ENCODE measurements at places on chromosomes 7 and 10.

DNA sequence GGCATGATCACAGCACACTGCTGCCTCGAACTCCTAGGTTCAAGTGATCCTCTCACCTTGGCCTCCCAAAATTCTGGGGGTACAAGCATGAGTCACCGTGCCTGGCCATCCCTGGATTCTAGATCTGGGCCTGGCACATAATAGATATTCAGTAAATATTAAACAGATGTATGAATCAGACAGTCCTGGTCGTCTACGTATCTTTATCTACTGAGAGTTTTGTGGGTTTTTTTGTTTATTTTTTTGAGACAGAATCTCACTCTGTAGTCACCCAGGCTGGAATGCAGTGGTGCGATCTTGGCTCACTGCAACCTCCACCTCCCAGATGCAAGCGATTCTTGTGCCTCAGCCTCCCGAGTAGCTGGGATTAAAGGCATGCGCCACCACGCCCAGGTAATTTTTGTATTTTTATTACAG lies 24.3 kb upstream of the ITGB1 start:
- DNase-seq, result no peak

- DNase-seq, result no peak
These were observed 618.3 kb downstream of the LRMDA start for GRCh38 chr10:76049581-76050290.

DNA sequence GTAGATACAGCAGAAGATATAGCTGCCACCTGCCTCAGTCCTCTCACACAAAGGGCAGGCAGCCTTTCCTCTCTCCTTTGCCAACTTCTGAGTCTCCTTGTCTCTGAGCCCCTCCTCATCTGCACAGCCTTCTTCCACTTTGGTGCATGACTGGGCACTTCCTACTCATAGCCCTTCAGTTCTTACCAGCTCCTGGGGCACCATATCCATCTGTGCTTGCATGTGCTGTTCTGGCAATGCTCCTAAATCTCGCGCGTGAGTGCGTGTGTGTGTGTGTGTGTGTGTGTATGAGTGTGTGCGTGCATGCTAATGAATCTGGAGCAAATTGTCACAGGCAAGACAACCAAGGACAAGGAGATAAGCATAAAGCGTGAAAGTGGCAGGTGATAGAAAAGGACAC lies 1271.6 kb upstream of the SORCS1 start:
- no peak for DNase-seq

GRCh38 chr10:63711867-63712716 lies 190.9 kb downstream of the REEP3 start:
- DNase-seq, result peak; percentile 97

- no peak for DNase-seq
These were observed 64.1 kb downstream of the DOCK1 start for GRCh38 chr10:126969310-126969709.

GRCh38 chr10:114304571-114305421 lies 65.7 kb downstream of the VWA2 start:
- no peak for DNase-seq

DNA sequence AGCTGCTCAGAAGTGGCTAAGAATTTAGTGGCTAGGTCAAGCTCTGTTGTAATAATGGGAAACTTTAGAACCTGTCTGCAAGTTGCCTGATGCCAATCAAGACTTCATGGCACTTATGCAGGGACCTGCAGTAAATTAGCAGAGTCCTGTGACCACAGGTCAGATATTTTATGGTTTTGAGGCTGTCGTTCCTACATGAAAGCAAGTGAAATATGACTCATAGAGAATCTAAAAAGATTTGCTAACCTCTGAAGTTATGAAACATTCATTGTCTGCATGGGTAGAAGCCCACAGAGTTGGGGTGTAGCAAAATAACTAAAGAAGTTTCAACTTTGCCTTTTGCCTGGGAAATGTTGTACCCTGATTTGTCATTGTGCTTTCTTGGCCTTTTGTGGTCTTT lies 32.3 kb downstream of the SLC39A12 start:
- DNase-seq, result no peak

DNA sequence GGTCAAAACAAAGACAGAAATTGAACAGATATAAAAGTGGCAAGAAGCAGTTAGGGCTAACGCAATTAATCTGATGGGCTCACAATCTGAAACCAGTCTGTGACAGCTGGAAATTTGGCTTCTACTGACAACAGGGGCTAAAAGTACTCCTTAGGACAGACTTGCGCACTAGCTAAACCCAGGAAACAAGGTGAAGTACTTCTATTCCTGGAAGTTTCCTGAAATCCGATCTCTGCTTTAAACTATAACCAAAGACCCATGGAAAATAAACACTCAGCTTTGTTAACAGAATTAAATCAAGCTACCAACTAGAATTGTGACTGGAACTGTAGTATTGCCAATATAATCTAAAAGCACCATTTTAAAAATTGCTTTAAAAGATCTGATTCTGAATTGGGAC lies 520.2 kb upstream of the ZWINT start:
- no peak for DNase-seq

- DNase-seq, result no peak
These were observed 270.5 kb upstream of the MKLN1 start for GRCh38 chr7:131057015-131057793.

DNA sequence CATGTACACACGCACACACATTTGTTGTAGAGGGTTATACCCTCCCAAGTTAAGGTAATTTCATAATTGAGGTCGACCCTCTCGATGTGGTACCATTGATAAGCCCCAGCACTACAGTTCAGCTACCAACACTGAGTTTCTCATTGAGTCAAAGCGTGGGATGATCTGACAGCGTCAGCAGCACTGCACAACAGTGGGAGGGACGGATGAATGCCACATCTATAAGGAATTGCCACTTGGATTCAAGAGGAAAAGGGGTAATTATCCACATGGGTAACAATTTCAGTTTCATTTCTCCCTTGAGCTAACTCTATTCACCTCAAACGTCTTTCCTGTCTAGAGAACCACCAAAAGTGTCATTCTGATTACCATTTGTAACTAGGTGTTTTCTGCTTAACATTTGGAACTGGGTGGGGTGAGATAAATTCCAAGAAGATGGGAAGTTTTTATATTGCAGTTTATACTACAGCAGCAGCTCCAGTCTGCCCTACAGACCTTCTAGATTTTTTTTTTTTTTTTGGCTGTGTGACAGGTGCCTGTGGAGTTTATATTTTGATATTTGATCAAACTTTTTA lies 342.9 kb downstream of the AUTS2 start:
- DNase-seq, result no peak

DNA sequence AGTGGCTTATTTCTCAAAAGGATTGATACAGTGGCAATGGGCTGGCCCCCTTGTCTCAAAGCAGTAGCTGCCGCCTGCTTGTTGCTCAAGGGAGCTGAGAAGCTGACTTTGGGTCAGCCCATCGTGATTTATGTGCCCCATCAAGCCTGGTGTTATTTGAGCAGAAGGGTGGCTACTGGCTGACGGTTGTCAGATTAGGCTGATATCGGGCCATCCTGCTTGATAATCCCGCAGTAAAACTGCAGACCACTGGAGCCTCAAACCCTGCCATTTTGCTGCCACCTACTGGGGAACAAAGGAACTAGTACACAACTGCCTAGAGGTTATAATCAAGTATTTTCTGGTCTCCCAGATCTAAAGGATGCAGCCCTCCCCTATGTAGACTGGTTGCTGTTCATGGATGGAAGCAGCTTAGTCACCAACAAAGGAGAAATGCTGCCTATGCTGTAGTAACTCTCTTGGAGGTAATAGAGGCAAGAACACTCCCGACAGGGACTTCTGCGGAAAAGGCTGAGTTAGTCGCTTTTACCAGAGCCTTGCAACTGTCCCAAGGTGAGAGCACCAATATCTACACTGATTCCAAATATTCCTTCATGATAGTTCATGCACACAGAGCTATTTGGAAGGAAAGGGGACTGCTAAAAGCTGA lies 65.9 kb upstream of the ZNF92 start:
- DNase-seq, result no peak
